Mesothelial cell of epicardium (in vitro differentiated cells): ENCODE measurements at places on chromosomes 3 and 15. TPM values are rescaled to one million over a fixed set of nuclear protein-coding genes. Genes with fewer than 3 reads are reported as not detected.
A peak's percentile ranks its signal among the peaks of the same experiment; 100 is the strongest.

- DNase-seq: no peak
Measured at GRCh38 chr3:126947429-126947828, 35.5 kb upstream of the PLXNA1 start.

DNA sequence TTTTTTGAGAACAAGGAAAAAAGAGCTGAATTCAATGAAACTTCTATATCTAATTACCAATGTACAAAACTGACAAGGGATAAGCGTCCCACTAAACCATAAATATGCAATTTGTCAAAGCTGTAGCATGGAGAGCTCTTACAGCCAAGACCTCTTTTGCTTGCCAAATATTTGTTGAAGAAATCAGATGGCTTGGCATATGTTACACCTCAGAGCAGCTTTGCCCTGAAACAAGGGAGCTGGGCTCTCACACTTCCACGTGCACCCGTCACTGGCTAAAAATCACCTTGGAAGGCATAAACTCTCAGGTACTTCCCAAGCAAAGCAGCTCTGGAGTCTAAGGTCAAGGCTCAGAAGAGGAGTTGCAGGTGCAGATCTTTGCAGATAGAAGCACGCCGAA lies 324.7 kb upstream of the SLCO3A1 start:
- no peak for DNase-seq

GRCh38 chr3:65647369-65647768 lies 391.3 kb downstream of the MAGI1 start:
- no peak for DNase-seq

DNA sequence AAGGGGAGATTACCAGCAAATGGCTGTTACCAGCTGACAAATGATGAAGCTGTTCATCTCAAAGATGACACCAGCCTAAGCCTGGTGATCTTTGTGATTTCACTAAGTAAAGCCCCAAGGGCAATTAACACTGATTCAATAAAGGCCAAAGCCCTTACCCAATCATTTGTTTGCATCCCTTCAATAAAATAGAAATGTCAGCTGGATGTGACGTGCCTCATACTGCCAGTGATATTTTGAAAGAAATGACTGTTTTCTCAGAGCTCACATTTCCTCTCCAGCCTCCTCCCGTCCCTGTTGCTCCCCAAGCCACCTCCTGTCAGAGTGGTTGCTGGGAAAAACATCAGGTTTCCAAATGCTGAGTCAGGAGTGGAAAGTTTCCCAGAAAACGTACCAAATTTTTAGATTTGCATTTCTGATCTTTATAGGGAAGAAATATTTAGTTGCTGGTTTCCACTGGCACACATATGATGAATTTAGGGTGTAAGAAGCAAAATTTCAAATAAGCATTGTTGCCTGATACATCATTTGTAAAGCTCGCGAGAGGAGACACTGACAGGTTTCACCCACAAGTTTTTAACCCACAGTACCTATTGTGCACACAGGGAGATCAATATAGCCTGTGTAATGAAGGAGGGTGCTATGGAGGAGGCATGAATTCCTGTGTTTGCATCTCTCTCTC lies 21.0 kb downstream of the C2CD4A start:
- no peak for DNase-seq

GRCh38 chr3:171228240-171228639 lies 201.7 kb upstream of the SLC2A2 start:
- no peak for DNase-seq

GRCh38 chr3:160016972-160017371 lies 28.3 kb downstream of the IL12A start:
- DNase-seq: no peak

- no peak for DNase-seq
Measured at GRCh38 chr3:193130576-193130975, 110.4 kb upstream of the PLAAT1 start.

Gene RASSF1
- 13.7 to 15.4 TPM (median 14.3 TPM) in 3 replicates for total RNA-seq

- DNase-seq: no peak
Measured at GRCh38 chr15:67048281-67049279, 16.8 kb upstream of the SMAD3 start.

GRCh38 chr3:126983276-126983652 lies 349 bp downstream of the PLXNA1 start:
- DNase-seq: no peak

DNA sequence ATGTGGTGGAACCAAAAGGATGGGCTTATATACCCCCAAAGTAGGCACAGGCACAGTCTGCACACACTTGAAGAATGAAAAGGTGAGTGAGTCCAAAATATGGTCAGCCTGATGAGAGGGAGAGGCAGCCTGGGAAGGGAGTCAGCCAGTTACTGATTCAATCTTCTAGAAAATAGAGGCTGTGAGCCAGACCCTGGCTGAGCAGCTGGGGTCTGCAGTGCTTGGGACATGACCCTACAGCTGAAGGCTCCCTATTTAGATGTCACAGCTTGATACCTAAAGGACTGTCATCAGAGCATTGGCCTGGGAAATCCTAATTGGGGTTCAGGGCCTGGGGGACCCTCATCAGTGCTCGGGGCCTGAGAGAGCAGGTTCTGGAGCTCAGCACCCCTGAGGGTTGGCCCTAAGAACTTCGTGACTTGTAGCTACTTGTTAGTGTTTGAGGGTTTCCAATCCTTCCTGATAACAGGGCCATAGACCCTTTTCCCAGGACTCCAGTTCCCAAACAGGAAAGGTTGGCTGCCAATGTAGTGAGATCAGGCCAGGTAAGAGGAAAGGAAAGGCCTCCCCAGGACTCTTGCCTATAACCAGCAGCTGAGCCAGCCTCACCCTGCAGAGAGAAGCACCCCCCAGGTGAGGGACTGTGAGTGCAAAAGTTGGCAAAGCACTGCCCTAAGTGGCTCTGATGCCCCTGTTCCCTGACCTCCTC lies 54.7 kb upstream of the SLCO2A1 start:
- no peak for DNase-seq

GRCh38 chr3:193872265-193872753 lies 263.6 kb upstream of the HES1 start:
- DNase-seq: no peak

Gene PPP4R2
- total RNA-seq: 111 to 117 TPM (median 116 TPM) in 3 replicates

Gene ITIH3
- total RNA-seq: 22.4 to 25.0 TPM (median 23.1 TPM) in 3 replicates

Gene B3GNT5
- total RNA-seq: 28.8 to 29.1 TPM (median 29.1 TPM) in 3 replicates

GRCh38 chr15:95826412-95827195 lies 503.9 kb upstream of the NR2F2 start:
- no peak for DNase-seq

Gene THRB
- 2.1 to 3.4 TPM (median 2.4 TPM) in 3 replicates for total RNA-seq

Gene FAM81A
- total RNA-seq: 0.92 to 1.0 TPM (median 0.97 TPM) in 3 replicates

GRCh38 chr3:142929109-142929508 lies 34.4 kb downstream of the PAQR9 start:
- no peak for DNase-seq

GRCh38 chr3:161348796-161349400 lies 22.4 kb downstream of the SPTSSB start:
- DNase-seq: no peak

Gene KLF15
- 1.1 to 1.9 TPM (median 1.4 TPM) in 3 replicates for total RNA-seq

DNA sequence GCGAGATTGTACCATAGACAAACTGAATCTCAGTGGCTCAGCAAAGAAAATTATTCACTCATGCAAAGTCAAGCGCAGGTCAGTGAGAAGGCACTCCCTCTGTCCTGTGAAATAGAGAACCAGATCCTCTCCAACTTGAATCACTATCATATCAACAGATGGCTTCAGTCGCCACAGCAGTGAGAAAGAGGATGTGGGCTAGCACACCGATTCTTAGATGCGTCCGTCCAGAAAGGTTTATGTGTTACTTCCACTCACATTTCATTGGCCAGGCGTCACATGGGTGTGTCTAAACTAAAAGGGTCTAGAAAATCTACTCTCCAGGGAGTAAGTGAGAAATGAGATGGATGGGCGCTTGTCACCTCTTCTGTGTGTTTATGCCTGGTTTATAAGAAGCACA lies 141.6 kb upstream of the KBTBD8 start:
- no peak for DNase-seq

- DNase-seq: no peak
Measured at GRCh38 chr3:189355481-189356201, 183.9 kb downstream of the TPRG1 start.

DNA sequence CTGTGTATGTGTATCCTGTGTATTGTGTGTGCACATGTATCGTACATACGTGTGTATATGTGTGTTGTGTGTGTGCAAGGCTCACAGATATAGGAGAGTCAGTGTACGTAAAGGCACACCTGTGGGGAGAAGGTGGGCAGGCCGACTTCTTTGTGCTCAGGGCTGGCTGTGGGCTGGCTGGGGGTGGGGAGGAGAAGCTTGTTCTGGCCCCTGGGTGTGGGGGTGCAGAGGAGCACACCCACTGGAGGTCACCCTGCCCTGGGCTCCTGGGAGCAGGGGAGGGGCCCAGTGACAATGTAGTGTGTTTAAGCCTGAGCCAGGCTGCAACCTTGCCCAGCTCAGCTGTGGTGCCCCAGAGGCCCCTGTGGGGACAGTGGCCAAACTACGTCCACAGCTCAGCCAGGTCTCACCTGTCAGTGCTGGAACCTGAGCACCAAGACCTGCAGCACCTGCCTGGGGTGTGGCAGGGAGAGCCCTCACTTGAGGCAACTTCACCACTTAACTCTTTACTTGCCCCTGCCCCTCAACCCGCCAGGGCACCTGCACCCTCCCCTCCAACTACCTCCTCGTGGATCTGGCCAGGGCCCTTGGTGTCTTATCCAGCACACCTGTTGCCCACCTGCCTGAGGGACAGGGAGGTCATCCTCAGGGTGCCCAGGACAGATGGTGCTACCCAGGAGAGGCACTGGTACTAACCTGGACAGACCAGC lies 2.6 kb upstream of the HHATL start:
- peak; percentile 14 for DNase-seq

Gene MYZAP
- total RNA-seq: 3.3 to 3.9 TPM (median 3.8 TPM) in 3 replicates

Gene DUOXA2
- total RNA-seq: not detected in 3 replicates

GRCh38 chr3:103410231-103410630 lies 975.4 kb downstream of the ZPLD1 start:
- no peak for DNase-seq

DNA sequence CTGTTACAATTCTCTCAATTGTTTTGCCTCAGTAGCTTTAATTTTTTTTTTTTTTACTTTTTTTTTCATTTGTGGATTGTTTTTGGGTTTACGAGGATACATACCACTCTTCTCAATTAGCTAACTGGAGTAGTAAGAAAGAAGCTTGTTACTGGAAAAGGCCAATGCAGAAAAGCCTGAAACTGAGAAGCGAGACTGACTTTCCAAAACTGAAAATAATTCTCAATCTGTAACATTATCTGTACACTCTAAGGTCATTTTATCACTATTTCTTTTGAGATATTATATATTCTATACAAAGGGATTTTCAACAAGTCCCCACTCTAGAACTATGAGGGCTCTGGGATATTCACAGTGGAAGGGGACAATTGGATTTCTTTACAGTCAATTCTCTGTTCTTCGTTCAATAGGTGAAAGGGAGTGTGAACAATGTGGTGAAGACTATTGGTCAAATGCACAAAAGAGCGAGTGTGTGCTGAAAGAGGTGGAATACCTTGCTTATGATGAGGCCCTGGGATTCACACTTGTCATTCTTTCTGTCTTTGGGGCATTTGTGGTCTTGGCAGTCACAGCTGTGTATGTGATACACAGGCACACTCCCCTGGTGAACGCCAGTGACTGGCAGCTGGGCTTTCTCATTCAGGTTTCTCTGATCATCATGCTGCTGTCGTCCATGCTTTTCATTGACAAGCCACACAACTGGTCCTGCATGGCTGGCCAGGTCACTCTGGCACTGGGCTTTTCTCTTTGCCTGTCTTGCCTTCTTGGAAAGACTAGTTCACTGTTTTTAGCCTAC lies 83.9 kb upstream of the KCNAB1 start:
- DNase-seq: no peak

DNA sequence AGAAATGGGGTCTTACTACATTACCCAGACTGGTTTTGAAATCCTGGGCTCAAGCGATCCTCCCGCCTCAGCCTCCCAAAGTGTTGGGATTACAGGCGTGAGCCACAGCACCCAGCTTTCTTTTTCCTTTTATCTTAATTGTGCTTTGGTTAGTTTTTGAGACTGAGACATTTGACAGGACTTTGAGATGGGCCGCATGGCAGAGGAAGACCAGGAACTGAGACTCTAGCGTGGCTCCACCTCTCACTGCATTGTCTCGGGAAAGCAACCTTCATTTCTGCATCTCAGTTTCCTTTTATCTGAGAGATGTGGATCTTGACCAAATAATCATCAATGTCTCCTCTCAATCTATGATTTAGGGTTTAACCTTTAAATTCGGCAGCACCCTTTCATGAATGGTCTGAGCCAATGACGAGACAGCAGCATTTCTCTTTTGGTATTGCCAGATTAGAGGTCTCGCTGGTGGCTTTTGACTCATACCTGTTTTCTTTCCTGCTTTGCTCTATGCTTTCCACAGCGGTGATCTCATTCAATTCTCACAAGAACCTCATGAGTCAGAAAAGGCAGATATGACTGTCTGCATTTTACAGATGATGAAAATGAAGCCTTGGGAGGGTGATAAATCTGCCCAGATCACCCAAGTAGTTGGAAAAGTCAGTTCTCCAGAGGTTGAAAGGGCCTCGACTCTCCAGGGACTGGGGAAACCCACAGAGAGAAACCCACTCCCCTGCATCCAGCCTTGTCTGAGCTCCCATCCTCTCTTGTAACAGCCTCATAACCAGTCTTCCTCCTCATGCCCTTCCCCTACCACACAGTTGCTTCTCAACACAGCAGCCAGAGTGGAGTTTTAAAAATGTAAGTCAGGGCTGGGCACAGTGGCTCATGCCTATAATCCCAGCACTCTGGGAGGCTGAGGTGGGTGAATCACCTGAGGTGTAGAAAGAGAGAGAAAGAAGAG lies 84.8 kb upstream of the FOXB1 start:
- DNase-seq: no peak

DNA sequence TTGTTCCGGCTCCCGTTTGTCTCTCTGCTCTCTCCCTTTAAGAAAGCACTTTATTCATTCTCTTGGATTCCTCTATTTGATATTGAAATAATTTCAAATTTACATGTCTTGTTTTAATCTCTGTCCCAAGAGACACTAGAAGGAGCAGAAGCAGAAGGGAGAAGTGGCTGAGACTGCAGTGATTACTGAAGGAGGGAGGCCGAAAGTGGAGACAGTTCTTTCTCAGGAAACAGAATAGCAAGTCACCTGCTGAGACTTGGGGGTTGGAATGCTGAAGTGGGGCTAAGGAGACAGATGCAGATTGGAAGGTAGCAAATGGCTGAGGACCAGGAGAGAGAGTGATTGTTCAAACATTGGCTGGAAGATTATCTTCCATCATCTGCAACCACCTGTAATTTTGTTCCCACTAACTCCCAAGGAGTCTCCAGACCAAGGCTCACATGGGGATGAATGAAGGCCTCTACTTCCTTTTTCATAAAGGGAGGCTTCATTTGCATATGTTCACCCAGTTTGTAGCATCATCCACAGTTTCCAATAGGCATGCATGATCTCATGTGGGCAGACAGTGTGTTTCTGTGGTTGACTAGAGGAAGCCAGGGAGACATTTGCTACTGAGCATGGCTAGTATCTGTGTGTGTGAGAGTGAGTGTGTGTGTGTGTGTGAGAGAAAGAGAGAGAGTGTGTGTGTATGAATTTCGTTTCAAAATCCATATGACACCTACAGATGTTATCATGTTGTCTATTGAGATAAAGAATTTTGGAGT lies 24.0 kb downstream of the LTF start:
- DNase-seq: no peak
